ENCODE measurements at places on chromosomes 6 and 20.
A peak's percentile ranks its signal among the peaks of the same experiment; 100 is the strongest.

GRCh38 chr20:16368645-16369292, 204.5 kb downstream of the KIF16B start:
- DNase-seq = no peak

DNA sequence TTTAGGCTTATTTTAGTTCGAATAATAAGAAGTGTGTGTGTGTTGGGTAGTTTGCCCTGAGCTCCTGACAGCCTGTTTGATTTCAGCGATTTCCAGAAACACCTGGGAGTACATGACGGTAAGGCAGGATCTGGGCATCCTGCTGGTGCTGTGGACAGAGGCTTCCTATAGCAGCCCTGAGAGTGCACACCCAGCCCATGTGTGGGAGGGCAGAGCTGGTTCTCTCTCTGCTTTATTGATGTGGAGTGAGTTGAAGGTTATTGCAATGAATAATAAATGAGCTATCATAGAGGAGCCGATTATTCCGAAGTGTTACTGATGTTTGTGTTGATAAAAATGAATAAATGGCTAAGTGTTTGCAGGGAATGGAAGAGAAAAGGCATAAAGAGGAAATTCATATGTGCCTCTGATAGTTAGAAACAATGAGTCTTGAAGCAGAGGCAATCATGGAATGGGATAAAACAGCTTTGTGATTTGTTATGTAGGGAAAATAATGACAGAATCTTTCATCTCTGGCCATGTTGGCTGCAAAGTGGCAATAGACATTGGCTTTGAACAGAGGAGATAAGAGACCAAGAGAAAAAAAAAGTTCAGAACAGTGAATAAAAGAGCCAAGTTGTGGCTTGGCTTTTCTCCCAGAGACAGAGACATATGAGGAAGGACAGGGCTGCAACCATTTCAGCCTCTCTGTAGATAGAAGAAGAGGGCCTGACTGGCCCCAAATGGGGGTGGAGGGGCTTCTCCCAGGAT, 166.2 kb upstream of the CHD6 start:
- DNase-seq = no peak

- no peak for DNase-seq
Measured at GRCh38 chr20:51338692-51339440, 203.7 kb downstream of the NFATC2 start.

DNA sequence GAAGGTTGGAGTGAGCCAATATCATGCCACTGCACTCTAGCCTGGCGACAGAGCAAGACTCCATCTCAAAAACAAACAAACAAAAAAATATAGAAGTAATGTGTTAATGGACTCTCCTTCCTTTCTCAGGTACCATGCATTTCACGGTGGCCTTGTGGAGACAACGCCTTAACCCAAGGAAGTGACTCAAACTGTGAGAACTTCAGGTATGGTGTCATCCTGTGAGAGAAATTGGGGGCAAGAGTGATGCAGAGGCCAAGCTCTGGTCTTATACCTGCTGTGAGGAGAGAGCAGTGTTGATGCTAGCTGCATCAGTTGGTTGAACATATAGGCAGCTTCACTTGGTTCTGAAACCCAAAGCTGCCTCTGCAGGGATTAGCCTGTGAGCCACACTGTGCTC, 6.2 kb downstream of the ITCH start:
- DNase-seq = no peak

- no peak for DNase-seq
Measured at GRCh38 chr20:50659975-50660670, 31.2 kb downstream of the RIPOR3 start.

DNA sequence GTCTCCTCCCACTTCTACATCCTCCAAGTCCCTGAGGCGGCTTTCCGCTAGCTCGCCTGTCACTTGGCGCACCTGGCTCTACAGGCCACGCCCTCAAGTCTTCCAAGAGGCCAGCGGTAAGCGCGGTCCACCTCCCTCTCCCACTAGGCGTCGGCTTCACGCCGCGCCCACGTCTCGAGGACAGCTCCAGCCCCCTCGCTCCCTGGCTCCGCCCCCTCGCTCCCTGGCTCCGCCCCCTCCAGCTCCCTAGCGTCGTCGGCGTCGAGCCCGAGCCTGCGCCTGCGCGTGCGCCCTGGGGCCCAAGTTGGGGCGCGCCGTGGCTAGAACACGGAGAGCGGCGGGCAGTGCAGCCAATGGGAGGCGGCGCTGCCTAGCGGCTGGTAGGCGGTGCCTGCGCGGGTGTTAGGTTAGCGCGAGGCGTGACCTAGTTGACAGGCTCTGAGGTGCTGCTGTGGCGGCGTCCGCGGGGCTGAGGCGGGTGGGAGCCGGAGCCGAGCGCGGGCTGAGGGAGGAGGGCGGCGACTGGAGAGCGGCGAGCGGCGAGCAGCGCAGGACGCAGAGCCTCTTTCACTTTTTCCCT, at the start of gene MACROD2:
Gene MACROD2, plus strand, starts transcription at position 431 of the 580 bp plus-strand sequence.
- peak; percentile 89 for DNase-seq

- no peak for DNase-seq
Measured at GRCh38 chr20:62568045-62568389, 74.3 kb upstream of the SLCO4A1 start.

DNA sequence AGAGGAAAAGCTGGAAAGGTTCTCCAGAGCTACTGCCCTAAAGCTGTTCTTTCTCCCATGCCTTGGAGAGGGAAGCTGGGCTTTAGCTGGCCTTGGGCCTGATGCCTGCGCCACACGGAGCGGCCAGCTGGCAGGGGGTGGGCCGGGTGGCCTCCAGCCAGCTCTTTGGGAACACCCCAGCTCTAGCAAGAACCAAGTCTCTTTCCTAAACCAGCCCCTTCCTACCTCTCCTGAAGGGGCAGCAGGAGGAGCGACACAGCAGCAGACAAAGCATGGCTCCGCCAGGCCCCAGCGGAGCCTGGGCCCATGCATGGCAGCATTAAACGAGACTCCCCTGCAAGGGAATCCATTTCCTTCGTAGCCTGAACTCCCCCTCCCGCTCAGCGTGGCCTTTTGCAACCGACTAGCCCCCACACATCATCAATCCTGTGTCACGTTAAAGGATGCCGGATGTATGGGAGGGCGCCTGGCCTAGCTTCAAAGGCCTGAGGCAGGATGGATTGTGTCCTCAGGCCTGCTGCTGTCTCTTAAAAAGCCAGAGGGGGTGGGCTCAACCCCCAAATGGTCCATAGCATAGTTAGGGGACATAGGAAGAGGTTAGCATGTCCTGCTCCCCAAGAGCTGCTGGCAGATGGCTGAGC, 14.0 kb downstream of the MRPS18A start:
- no peak for DNase-seq

DNA sequence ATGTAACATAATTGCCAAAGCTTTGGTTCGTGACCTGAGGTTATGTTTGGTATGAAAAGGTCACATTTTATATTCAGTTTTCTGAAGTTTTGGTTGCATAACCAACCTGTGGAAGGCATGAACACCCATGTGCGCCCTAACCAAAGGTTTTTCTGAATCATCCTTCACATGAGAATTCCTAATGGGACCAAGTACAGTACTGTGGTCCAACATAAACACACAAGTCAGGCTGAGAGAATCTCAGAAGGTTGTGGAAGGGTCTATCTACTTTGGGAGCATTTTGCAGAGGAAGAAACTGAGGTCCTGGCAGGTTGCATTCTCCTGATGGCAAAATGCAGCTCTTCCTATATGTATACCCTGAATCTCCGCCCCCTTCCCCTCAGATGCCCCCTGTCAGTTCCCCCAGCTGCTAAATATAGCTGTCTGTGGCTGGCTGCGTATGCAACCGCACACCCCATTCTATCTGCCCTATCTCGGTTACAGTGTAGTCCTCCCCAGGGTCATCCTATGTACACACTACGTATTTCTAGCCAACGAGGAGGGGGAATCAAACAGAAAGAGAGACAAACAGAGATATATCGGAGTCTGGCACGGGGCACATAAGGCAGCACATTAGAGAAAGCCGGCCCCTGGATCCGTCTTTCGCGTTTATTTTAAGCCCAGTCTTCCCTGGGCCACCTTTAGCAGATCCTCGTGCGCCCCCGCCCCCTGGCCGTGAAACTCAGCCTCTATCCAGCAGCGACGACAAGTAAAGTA, 547 bp upstream of the ESR1 start:
- no peak for DNase-seq

- no peak for DNase-seq
Measured at GRCh38 chr6:52588710-52589091, 11.8 kb upstream of the TRAM2 start.

DNA sequence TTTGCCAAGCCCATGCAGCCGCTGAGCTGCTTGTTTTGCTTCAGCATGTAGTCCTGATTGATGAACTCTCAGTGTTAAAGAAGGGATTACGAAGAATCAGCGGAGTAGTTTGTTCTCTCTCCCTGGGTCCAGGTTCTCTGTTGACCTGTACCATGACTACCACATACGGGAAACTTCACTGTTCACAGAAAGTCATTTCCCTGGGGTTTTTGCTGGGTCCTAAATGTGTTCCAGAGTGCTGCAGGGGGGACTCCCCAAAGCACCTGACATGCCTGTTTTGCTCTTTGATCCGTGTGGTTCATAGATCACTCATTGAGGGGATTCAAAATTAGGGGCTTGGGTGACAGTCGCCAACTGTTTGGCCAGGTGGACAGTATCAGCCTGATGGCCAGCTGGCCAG, 5.5 kb downstream of the LSM14B start:
- DNase-seq = no peak

GRCh38 chr20:52746190-52746589, 226.0 kb upstream of the TSHZ2 start:
- no peak for DNase-seq

Data from foreskin melanocyte (primary cell).